ENCODE measurements at places on chromosomes 2 and 18.
A peak's percentile ranks its signal among the peaks of the same experiment; 100 is the strongest.

- DNase-seq, result peak; percentile 30
Observed at GRCh38 chr2:187658952-187659525, 104.8 kb upstream of the TFPI start.

GRCh38 chr2:176445956-176446355, 176.7 kb downstream of the MTX2 start:
- peak; percentile 73 for DNase-seq

- peak; percentile 82 for DNase-seq
Observed at GRCh38 chr2:65420712-65421431, 11.5 kb downstream of the SPRED2 start.

DNA sequence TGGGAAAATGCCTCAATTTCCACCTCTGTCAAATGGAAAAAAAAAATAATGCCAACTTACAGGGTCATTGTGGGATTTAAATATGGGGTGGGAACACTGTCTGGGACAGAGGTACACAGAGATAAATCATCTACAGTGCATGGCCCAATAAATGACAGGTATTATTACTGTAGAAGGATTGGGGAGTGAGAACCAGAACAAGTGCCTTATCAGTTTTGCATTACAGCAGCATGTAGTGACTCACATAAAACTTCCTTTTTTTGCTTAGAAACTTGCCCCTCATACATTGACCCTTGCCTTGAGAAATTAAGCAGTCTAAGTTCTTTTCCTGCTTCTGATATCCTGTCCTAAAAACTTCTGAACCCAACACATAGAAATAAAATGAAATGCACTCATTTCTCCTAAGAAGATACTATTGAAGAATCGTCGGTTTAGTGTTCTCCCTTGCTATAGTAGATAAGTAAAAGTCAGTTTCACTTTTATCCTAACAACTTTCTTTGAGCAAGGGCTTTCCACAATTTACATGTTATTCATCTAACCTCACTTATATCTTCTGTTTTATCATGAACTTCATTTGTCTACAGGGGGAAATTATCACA, 121.0 kb upstream of the HAAO start:
- DNase-seq, result peak; percentile 95

DNA sequence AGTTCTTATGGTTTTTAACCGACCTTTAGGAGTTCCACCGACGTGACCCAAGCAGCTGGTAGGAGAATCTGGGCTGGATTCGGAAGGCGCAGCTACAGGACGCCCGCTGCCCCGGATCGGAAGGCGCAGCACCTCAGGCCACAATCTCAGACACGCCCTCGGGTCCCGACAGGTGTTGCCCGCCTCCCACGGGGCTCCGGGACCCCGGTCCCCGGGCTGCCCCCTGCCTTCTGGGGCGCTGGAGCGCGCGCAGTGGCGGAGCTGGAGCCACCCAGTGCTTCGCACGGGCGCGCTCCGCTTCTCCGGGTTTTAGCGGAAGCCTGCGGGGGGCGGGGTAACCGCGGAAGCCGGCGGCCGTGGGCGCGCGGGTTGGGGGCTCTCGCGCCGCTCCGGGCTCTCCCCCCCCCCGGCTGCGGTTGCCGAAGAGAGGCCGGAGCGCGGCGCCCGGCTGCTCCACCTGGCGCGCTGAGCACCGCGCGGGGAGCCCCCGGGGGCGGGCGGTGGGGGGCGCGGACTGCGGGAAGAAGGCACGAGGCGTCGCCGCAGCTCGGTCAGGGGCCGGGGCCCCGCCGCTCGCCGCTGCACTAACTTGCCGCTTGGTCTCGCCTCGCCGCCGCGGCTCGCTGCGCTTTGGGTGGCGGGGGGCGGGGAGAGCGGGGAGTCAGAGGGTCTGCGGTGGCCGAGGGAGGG, 718.8 kb downstream of the DPP10 start:
- no peak for DNase-seq

- DNase-seq, result no peak
Observed at GRCh38 chr2:162821718-162822117, 16.8 kb downstream of the KCNH7 start.

DNA sequence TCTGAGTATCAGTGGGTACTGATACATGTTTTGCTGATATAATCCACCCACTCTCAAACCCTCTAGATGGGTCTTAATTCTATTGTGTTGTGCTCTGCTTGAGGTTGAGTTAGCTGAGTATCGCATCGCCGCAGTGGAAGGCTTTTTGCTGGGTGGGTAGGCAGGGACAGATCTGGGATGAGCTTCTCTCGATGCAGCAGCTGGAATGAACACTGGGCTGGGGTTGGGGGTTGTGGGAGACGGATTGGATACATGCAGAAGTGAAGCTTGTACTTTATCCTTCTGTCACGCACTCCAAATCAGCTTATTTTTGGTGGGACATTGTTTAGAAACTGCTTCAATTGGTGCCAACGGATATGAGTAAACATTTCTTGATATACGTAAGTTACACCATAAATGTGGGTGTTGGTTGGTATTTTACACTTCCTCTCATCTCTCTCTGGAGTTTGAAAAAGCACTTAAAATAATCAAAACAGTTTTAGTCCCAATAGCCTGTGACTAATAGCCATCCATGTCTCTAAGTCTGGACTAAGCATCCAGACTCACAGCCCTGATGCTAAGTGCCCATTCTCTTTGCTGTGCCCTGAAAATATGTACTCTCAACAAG, 107.1 kb downstream of the POLE4 start:
- DNase-seq, result peak; percentile 21

- peak; percentile 37 for DNase-seq
Observed at GRCh38 chr18:54742659-54743604, 85.3 kb upstream of the RAB27B start.

DNA sequence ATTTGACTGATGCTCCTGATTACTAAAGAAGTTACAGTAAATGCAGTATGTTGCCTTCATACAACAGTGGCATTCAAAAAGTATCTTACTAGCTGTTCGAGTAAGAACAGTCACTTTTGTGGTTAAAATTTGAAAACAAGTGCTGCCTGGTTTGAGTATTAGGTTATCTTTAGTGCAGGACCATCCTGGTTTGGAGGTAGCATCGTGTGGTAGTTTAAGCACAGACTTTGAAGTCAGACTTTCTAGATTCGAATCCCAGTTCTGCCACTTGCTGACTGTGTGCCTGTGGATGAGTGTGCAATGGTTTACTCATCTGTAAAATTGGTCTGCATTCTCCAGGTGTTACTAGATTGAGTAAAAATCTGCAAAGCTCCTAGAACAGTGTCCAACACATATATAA, 96.8 kb downstream of the SGPP2 start:
- DNase-seq, result no peak

DNA sequence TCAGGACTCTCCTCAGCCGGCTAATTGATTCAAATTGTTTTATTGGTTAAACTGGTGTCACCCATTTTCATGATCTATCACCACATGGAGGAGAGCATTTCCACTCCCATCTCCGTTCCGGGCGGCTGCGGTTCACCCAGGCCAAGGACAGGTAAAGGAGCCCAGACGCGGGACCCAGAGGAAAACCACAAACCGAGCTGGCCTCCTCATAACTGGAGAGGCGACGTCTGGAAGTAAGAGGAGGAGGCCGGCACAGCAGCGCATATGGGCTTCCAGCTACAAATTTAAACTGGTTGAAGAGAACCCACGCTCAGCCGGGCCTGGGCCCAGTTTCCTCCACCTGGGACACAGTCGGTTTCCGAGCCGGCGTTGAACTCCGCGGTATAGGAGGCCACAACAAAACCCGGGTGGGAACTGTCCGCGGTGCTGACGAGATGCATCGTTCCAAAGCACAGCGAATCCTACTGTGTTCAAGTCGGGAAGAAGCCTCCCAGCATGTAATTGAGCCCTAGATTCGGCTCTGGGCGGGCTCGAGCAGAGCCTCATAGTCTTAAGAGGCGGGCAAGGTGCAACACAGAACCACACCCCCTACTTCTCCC, 3.0 kb upstream of the SKOR2 start:
- DNase-seq, result peak; percentile 28

DNA sequence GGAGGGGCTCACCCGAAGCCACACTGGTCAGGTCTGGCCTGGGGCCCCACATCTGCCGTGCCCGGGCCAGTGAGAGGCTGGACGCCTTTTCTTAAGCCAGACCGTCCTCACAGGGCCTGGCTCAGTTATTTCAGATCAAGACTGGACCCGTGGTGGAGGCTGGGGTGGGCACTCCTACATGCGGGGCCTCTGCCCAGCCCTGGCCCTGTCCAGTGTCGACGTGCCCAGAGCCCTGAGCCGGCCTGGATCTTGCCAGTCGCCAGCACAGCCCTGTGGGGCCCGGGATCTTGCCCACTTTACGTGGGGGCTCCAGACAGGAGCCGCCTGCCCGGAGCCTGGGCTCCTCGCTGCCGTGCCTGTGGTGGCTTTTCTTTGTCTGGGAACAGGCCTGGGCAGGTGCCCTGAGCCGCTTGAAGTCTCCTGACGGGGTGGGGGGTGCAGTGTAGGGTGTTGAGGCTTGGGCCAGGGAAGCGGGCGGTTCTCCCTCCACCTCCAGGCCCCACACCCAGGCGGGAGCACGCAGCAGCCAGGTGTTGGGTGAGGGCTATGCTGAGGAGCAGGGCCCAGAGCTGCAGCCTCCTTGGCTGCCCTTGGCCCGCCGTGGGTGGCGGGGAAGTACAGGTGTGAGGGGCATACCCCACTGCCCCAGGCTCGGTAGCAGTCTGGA, 6.0 kb downstream of the GPC1 start:
- DNase-seq, result no peak

- no peak for DNase-seq
Observed at GRCh38 chr2:43139501-43139900, 86.9 kb downstream of the ZFP36L2 start.

GRCh38 chr2:219916726-219917440, 289.5 kb downstream of the SLC4A3 start:
- no peak for DNase-seq

- DNase-seq, result no peak
Observed at GRCh38 chr2:143452817-143453451, 323.7 kb downstream of the ARHGAP15 start.

- no peak for DNase-seq
Observed at GRCh38 chr2:216984937-216985336, 125.1 kb upstream of the TNP1 start.

DNA sequence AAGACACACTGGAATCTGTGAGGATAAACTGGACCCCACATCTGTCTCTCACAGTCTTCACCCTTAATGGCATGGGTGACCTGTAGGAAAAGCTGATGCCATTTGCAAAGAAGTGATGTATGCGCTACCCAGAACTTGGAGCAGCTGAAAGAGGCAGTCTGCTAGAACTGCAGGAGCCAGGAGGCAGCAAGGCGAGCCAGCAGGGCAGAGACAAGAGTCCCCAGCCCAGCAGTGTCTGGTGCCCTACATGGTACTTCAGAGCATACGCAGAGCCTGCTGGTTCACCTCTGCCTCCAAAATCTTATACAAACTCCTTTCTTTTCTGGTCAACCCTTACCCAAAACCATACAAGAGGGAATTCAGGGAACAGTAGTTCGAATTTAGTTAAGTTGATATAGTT, 683.1 kb upstream of the RAB6C start:
- DNase-seq, result no peak

- no peak for DNase-seq
Observed at GRCh38 chr2:36516136-36516870, 81.7 kb downstream of the FEZ2 start.

GRCh38 chr2:156675896-156676295, 239.7 kb downstream of the GPD2 start:
- no peak for DNase-seq

DNA sequence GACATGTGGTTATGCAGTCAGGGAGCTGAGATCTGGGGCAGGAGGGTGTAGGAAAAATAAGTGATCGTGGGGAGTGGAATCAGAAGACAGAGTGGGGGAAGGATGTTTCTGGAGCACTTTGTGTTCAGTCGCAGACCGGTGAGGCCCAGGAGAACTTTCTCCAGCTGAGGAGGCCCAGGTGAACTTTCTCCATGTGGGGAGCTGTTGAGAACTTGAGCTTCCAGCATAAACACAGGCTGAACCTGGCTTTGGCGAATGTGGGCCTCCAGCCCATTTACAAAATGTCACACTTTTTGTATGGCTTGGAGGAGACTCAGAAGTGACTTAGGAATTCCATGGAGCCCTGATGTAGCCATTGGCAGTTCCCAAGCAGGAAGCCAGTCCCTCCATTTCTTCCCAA, 108.5 kb downstream of the VAPA start:
- DNase-seq, result no peak

DNA sequence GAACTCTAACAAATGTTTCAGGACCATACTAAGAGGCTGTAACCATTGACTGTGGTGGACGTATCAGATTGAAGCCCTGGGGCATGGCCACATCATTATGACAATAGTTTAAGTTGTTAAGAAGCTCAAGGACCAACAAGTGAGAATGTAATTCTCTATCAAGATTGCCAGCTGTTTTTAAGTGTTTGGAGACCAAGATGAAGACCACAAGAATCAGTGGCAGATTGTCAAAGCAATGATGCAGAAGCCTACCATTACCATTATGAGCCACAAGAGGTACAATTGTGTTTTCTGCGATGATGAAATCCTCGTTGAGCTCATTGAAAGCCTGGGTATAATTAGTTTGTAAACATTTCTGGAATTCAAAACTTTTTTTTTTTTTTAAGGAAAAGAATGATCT, 261.1 kb upstream of the ZEB2 start:
- no peak for DNase-seq

GRCh38 chr2:20201671-20202070, 23.3 kb downstream of the SDC1 start:
- no peak for DNase-seq

DNA sequence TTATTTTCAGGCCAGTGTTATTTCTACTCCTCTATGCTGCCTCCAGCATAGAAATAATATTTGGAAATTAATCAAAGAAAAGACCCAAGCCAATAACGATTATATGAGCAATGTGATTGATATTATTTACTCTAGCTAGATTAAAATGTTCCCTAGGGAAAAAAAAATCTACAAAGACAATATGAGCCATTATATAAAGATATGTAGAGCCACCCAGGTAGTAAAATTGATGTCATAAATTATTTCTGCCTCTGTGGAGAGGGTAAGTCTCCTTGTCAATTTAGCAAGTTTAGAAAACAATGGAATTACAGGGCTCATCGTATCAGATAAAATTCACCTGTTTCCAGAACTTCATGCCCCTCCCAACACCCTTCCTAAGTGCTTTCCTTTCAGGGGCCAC, 202.9 kb downstream of the RDH14 start:
- no peak for DNase-seq

DNA sequence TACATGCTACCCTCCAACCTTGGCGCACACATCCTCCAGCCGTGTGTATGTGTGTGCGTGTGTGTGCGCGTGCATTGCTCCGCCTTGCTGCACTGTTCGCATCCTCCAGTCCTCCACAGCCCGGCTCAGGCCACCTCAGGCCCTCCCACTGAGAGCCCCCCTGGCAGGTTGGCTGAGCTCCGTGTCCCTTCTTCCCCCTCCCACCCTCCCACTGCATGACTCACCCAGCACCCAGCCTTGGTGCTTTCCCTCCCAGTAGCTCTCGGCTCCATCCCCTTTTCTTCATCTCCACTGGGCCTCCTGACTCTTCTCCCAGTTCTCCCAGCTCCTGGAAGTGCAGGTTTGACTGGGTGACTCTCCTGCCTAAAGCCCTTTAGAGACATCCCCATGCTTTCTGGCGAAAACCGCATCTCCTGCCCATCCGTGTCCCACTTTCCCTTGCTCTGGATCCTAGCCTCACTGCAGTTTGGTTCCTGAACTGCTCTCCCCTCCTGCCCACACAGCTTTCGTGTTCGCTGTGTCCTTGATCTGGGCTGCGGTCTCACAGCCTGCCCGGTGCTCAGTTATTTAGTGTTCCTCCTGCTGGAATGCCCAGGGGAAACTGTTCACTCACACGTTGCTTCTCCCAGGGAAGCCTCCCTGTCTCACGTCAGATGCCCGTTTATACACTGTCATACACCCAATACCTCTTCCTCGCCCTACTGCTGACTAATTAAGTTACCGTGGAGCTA, 4.9 kb downstream of the TMEM177 start:
- DNase-seq, result no peak
